Omental fat pad (tissue), 4 donors: ENCODE measurements at places on chromosomes 6 and 20.

DNA sequence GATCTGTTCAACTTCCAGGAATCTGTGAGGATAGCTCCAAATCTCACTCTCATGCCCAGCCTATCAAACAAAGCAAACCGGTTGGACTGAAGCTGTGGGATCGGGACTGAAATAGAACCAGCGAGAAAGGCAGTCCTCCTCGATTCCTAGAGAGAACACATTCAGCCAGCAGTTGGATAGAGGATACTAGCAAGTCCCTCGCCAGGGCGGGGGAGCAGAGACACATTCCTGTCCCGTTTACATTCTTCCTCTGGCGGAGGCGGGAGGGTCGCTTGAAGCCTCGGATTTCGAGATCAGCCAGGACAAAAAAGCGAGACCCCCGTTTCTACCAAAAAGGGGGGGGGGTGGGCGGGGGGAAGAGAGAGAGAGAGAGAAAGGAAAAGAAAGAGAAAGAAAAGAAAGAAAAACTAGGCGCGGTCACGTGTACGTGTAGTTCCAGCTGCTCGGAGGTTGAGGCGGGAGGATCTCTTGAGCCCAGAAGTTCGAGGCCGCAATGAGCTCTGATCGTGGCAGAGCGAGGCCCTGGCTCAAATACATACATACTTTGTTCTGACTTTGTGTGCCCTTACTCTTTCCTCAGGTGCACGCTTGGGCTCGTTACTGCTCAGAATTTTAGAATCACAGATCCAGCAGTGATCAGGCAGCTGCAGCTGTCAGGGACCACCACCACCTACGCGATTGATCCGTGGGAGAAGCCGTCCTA, 19.5 kb downstream of the ZNF311 start:
- no peak for DNase-seq

DNA sequence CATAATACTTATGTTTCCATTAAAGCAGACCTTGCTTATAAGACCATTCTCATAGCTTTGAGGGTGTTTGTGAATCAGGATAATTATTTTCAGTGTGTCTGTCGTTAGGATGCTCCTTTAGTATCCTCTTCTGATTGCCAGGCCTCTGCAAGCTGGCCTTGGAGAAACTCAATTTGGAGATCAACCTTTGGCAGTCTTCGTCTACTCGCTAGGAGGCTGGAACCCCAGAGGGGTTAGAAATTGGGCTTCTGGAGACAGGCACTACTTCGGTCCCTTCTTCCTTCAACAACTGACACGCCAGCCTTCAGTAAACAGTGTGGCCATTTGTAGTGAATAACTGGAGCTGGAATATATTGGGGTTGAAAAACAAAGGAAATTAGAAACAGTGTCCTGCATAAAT, 100.8 kb upstream of the CITED2 start:
- no peak for DNase-seq

DNA sequence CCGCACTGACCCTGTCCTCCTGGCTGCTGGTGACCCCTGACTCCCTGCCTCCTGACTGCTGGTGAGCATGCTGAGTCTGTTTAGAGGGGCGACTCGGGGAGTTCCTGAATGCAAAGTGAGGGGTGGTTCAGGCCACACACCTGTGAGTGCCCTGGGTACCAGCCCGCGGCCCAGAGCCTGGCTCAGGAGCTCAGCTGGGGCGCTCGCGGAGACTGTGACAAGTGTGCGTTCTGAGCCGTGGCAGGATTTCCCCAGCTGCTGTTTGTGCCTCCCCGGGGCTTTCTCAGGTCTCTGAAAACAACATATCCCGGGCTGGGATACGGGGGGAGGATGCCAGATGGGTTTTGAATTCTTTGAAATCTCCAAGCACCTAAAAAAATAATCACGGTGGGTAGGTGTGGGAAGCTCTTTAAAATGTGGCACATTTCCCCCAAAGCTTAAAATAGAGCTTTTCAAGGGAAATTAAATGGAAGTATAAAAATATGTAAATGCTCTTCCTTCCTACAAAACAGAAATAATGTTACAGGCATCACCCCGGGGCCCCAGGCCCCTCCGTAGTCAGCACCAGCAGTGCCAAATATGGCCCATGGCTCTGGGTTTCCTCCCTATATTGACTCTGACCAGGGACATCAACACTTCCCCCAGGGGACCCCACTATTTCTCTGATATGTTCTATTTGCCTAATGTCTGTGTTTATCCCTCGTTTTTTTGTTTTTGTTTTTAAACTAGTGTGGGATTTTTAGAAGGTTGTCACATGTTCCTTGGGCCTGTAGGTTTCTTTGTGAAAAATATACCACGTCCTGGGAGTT, 49.9 kb upstream of the TAGAP start:
- no peak for DNase-seq

DNA sequence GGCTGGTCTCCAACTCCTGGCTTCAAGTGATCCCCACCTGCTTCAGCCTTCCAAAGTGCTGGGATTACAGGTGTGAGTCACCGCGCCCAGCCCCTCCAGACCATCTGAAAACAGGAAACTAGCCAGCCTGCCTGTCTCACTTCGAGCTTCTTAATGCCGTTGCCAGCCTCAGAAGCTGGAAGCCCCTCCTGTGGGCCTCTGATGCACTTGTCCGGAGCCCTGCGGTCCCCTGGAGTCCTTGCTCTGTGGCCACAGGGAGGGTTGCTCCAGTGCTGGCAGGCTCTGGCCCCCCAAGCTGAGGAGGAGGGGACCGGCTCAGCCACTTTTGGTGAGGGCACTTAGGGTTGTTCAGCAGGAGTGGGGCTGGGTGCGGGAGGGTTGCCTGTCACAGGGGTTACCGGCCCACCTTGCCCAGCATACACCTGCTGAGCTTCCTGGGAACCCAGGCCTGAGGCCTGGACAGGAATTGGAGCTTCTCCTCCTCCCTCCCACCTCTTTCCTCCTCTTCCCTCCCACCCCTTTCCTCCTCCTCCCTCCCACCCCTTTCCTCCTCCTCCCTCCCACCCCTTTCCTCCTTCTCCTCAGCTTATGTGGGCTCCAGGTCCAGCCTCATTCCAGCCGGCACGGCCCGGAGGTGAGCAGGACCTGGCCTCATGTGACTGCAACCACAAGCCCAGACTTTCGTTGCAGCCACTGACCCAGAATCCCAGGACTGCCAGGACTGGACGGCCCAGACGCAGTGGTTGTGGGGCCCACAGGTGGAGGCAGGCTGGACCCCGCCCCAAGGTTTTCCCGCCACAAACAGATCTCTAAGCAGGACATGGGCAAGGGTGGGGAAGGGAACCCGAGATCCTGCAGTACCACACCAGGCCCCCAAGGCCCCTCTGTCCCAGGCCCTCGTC, 9.4 kb upstream of the BIRC7 start:
- no peak for DNase-seq

DNA sequence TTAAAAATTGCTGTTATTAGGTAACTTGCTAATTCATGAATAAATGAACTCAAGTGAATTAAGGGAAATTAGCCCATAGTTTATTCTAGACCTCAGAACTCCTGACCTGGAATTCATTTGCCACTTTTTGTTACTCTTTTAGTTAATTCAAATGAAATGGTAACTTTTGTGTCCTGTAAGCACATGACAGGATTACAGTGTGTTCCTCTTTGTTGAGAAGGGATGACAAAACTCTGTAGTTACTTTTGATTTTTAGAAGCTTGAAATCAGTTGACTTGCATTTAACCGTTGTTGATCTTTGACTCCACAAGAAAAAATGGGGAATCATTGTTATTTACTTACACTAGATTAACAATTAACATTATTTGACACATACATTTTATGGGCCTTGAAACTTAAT, 6.2 kb downstream of the SLC9A8 start:
- DNase-seq = no peak

DNA sequence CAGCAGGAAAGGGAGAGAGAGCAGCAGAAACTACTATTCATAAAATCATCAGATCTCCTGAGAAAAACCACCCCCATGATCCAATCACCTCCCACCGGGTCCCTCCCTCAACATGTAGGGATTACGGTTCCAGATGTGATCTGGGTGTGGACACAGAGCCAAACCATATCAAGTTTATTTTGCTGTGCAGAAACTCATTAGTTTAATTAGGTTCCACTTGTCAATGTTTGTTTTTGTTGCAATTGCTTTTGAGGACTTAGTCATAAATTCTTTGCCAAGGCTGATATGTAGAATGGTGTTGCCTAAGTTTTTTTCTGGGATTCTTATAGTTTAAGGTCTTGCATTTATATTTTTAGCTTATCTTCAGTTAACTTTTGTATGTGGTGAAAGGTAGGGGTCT, 422.0 kb upstream of the HS3ST5 start:
- no peak for DNase-seq

- no peak for DNase-seq
Observed at GRCh38 chr6:6569096-6569810, 19.3 kb upstream of the LY86 start.

DNA sequence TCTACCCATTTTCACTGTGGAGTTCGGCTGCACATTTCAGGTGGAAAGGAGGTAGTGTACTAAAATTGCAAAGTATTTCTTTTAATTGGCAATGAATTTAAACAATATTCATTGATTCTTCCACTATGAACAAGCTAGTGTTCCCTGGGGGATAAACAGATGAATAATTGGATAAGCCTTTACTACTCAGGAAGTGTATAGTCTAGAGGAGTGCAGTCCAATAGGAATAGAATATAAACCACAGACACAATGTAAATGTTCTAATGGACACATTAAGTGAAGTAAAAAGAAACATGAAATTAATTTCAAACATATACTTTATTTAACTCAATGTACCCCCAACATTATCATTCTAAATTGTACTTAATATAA, 28.7 kb downstream of the SGK1 start:
- DNase-seq = no peak

DNA sequence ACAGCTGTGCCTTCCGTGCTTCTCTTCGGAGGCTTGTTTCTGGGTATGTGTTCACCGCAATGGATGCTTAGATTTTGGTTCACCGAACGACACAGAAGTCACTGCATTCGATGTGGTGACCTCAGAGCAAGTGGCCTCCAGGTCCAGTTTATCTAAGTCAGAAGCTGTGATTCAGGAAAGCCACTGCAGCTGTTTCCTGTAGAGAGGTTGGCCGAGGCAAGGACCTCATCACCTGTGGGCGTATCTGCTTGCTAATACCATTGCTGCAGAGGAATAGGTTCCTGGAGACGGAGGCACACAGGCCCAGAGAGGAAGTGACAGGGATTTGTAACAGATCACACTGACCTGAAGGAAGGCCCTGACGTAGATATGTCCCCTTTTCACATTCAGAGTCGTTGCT, 82.7 kb downstream of the FARS2 start:
- DNase-seq = no peak

DNA sequence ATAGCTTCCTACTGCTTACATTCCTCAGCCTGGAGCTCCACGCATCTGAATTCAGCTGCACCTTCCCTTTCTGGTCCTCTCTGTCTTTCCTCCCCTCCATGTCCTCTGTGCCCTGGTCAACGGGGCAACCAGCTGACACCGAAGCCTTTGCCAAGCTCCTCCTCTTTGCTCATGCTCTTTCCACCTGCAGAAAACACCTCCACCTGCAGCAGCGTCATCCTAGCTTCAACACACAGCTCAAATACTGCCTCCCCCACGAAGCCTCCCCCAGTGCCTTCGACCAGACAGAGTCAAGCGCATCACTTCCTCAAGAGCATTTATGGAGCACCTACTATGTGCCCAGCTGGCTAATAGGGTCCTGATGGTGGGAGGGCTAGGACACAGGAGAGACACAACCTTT, 9.2 kb downstream of the CDH22 start:
- DNase-seq = no peak

DNA sequence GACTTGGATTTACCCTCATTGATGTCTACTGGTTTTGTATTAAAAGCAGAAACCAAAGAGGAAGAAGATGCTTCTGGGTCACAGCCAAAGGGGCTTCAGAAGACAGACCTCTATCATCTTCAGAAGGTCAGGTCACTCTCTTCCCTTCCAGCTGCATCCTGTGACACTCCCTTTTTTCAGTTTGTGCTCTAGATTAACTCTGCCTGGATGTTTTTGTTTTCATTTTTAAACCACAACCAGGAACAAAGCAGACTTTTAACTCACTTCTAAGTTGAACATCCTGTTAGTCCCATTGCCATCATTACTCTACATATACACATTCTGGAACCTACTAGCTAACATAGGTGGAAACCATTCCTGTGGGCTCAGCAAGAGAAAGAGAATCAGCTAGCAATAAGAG, 45.2 kb downstream of the AKIRIN2 start:
- no peak for DNase-seq

DNA sequence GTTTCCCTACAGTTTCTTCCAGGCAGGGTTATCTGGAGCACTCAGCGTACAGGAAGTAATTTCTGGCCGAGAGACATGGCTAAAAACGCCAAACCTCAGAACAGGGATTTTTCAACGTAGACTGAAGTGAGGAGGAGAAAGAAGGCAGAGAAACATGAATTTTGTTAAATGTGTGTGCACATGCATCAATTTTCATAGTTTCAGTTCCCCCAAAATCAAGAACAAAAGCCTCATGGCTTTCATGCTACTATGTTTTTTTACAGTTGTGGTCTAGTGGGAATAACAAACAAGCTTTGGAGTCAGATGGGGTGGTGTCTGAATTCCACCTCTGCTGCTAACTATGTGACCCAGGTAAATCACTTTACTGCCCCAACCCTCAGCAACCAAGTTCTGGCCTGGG, 4.9 kb downstream of the TOMM34 start:
- DNase-seq = no peak

DNA sequence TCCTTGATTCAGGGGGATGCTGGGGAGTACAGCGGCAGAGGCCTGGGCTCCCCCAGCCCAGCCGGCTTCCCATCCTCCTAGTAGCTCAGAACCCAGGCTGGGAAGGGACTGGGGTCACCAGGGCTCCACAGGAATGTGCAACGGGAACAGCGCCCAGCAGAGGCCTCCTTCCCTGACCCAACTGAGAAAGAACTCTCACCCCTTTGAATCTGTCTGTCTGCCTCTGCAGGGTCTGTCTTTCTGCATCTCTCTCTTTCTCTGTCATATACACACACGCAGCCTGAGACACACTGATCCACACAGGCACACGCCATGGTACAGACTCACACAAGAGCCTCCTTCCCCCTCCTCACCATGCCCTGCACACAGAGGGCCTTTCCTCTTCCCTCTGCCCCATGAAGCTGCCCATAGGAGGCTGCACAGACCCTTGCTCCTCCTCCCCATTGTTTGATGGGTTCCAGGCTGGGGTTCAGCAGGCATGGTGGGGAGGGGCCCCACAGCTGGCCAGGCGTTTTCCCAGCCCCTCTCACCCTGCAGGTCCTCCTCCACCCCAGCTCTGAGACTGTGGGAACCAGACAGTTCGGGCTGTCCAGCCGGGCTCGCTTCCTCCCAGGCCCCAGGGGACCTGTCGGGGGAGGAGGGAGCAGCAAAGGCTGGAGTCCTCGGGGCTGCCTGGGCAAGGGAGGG, 2.8 kb downstream of the FOXS1 start:
- DNase-seq = no peak

GRCh38 chr6:118580585-118581419, 32.7 kb downstream of the PLN start:
- no peak for DNase-seq

DNA sequence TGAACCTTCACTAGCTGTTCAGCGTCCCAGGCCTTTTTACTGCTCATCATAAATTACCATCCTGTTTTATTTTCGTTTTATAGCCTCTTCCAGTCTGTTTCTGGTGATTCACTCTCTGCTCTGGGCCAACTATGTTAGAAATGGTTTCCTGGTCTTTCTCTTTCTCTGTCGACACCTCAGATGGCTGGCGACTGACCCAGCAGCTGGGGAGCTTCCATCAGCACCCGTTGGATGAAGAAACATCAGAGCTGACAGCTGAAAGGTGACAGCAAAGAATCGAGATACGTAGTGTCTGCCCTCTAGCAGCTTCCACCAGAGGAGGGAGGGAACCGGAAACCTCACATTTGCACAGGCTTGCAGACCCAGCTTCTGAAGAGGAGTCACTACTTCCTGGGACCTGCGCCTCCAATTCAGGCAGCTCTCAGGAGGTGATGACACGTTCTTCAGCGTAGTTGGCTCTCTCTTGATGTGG, 82.9 kb upstream of the MLN start:
- DNase-seq = no peak
